ENCODE measurements at places on chromosomes 16 and 17. TPM values are rescaled to one million over a fixed set of nuclear protein-coding genes. Genes with fewer than 3 reads are reported as not detected.

Gene CLEC19A
- not detected for total RNA-seq

Gene MT1M
- 10.8 TPM for total RNA-seq

Gene RNF222
- not detected for total RNA-seq

Gene GPR142
- total RNA-seq, result 0.22 TPM

Gene OTOA
- not detected for total RNA-seq

Gene UMOD
- 9.6 TPM for total RNA-seq

Gene DCXR
- 51.3 TPM for total RNA-seq

Gene WWP2
- total RNA-seq, result 35.4 TPM

Gene KRTAP9-9
- total RNA-seq, result not detected

Gene PEMT
- total RNA-seq, result 25.8 TPM

- H3K4me1 ChIP-seq, result peaks cover 42% of the 10 kb centered on the region
- DNase-seq, result no peak
- no peak overlapping the region for H3K4me3 ChIP-seq
- no peaks in the 10 kb centered on the region for H3K27me3 ChIP-seq
Observed at GRCh38 chr17:78761789-78762406, 20.2 kb downstream of the CYTH1 start.

GRCh38 chr16:31464348-31464769 is 5.1 kb downstream of the ARMC5 start:
- H3K27me3 ChIP-seq, result no peaks in the 10 kb centered on the region
- no peak overlapping the region for H3K27ac ChIP-seq
- peaks cover 9% of the 10 kb centered on the region for H3K36me3 ChIP-seq
- no peak for DNase-seq
- no peaks in the 10 kb centered on the region for H3K4me1 ChIP-seq
- no peak overlapping the region for H3K4me3 ChIP-seq

- H3K27ac ChIP-seq, result no peak overlapping the region
- no peaks in the 10 kb centered on the region for H3K4me1 ChIP-seq
- no peak overlapping the region for H3K4me3 ChIP-seq
- no peaks in the 10 kb centered on the region for H3K36me3 ChIP-seq
- no peaks in the 10 kb centered on the region for H3K27me3 ChIP-seq
Observed at GRCh38 chr17:73427198-73427597, 115.4 kb upstream of the CDC42EP4 start.

GRCh38 chr16:22874394-22874793 is 60.4 kb downstream of the HS3ST2 start:
- no peaks in the 10 kb centered on the region for H3K4me1 ChIP-seq
- H3K27ac ChIP-seq, result no peak overlapping the region
- no peak for DNase-seq
- no peak overlapping the region for H3K4me3 ChIP-seq
- H3K27me3 ChIP-seq, result no peaks in the 10 kb centered on the region
- no peaks in the 10 kb centered on the region for H3K36me3 ChIP-seq

- no peaks in the 10 kb centered on the region for H3K27me3 ChIP-seq
- no peaks in the 10 kb centered on the region for H3K36me3 ChIP-seq
- H3K4me3 ChIP-seq, result no peak overlapping the region
- no peak for DNase-seq
Observed at GRCh38 chr16:72854267-72854959, 193.5 kb downstream of the ZFHX3 start.

GRCh38 chr16:49701065-49701685 is 154.7 kb downstream of the ZNF423 start:
- no peak overlapping the region for H3K4me3 ChIP-seq
- no peaks in the 10 kb centered on the region for H3K36me3 ChIP-seq
- DNase-seq, result no peak
- no peaks in the 10 kb centered on the region for H3K27me3 ChIP-seq
- no peaks in the 10 kb centered on the region for H3K4me1 ChIP-seq

- no peaks in the 10 kb centered on the region for H3K27me3 ChIP-seq
- no peaks in the 10 kb centered on the region for H3K36me3 ChIP-seq
- no peak overlapping the region for H3K4me3 ChIP-seq
- no peak for DNase-seq
- no peak overlapping the region for H3K27ac ChIP-seq
- no peaks in the 10 kb centered on the region for H3K4me1 ChIP-seq
Observed at GRCh38 chr16:15573274-15573895, 69.6 kb downstream of the MARF1 start.

- no peak overlapping the region for H3K27ac ChIP-seq
- H3K4me1 ChIP-seq, result no peaks in the 10 kb centered on the region
- no peaks in the 10 kb centered on the region for H3K36me3 ChIP-seq
- H3K4me3 ChIP-seq, result no peak overlapping the region
- H3K27me3 ChIP-seq, result no peaks in the 10 kb centered on the region
Observed at GRCh38 chr16:55810451-55810961, 22.4 kb downstream of the CES1 start.

DNA sequence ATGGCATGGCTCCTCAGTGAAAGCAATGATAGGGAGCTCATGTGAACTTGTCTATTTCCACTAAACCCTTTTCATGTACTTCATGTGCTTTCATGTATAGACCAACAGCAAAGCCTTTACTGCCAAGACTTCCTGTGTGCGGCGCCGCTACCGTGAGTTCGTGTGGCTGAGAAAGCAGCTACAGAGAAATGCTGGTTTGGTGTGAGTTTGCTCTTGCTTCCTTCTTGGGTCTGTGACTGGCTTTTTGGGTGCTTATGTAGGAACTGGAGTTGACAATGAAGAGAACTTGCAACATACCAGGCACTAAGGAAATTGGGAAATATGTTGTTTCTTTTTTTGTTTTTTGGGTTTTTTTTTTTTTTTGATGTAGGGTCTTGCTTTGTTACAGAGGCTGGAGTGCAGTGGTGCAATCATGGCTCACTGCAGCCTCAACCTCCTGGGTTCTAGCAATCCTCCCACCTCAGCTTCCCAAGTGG is 5.7 kb downstream of the SNX11 start:
- H3K27ac ChIP-seq, result no peak overlapping the region
- DNase-seq, result no peak
- peaks cover 6% of the 10 kb centered on the region for H3K4me1 ChIP-seq

GRCh38 chr17:64056269-64057005 is 36.0 kb upstream of the ICAM2 start:
- H3K27ac ChIP-seq, result peak overlapping the region; percentile 89
- no peak overlapping the region for H3K4me3 ChIP-seq
- H3K27me3 ChIP-seq, result no peaks in the 10 kb centered on the region
- peaks cover 42% of the 10 kb centered on the region for H3K4me1 ChIP-seq

DNA sequence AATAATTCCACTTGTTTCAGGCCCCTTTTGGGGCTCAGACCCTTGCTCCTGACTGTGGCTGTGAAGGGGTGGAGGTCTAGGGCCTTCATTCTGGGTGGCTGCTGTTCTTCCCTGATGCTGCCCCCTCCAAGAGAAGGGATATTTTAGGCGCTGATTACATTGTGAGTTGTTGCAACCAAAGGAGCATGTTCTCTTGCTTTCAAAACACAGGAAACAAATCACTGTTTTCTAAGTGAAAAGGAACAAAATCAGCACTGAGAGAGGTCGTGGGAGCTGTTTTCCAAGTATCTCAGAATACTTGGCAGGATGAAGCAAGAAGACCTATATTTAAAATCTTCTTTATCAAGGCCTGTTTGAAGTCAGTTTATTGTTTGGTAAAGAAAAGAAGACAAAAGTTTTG is 25.3 kb upstream of the SEC14L1 start:
- H3K27ac ChIP-seq, result no peak overlapping the region
- H3K36me3 ChIP-seq, result no peaks in the 10 kb centered on the region
- H3K4me1 ChIP-seq, result peaks cover 18% of the 10 kb centered on the region
- no peak for DNase-seq

GRCh38 chr16:9647981-9648701 is 534.1 kb downstream of the GRIN2A start:
- no peaks in the 10 kb centered on the region for H3K4me1 ChIP-seq
- no peaks in the 10 kb centered on the region for H3K36me3 ChIP-seq
- H3K4me3 ChIP-seq, result no peak overlapping the region
- DNase-seq, result no peak
- H3K27me3 ChIP-seq, result no peaks in the 10 kb centered on the region
- H3K27ac ChIP-seq, result no peak overlapping the region

DNA sequence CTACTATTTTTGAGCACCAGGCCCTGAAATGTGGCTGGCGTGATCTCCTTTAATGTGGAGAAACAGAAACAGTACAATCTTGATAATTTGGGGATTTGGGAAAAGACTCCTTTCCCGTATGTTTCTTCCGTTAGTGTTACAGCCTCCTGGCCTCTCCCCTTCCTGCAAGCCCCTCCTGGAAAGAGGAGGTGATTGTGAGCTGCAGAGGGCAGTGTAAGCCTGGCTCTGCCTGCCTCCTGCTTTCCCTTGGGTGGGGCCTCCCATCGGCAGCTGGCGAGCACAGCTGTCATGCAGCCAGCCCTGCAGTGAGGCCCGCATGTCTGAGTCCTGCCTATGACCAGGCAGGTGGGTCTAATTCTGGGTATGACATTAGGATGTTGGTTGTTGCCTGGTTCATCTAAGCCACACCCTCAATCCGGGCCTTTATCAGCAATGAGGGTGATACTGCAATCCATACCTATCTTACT is 48.7 kb upstream of the WSB1 start:
- peak; percentile 64 for DNase-seq
- peak overlapping the region; percentile 75 for H3K27ac ChIP-seq
- no peaks in the 10 kb centered on the region for H3K4me1 ChIP-seq
- no peak overlapping the region for H3K4me3 ChIP-seq

DNA sequence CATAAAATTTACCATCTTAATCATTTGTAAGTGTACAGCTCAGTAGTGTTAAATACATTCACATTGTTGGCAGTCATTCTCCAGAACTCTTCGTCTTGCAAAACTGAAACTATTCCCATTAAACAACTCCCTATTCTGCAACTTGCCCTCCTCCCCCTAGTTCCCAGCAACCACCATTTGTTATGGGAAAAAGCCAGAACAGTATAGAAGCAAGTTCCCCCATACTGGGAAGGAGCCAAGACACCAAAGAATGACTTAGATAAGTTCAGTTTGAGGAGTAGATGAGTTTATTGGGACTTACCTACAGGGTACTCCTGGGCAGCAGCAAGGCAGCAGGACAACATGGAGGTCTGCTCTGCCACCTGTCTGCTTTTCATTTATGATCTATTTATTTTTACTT is 39.3 kb upstream of the TEKT1 start:
- H3K27ac ChIP-seq, result no peak overlapping the region
- no peaks in the 10 kb centered on the region for H3K27me3 ChIP-seq
- DNase-seq, result no peak
- H3K4me1 ChIP-seq, result no peaks in the 10 kb centered on the region
- no peak overlapping the region for H3K4me3 ChIP-seq

- no peak overlapping the region for H3K27ac ChIP-seq
- no peaks in the 10 kb centered on the region for H3K36me3 ChIP-seq
- no peak for DNase-seq
- no peak overlapping the region for H3K4me3 ChIP-seq
- no peaks in the 10 kb centered on the region for H3K4me1 ChIP-seq
- no peaks in the 10 kb centered on the region for H3K27me3 ChIP-seq
Observed at GRCh38 chr17:73068322-73069153, 23.9 kb downstream of the SLC39A11 start.

DNA sequence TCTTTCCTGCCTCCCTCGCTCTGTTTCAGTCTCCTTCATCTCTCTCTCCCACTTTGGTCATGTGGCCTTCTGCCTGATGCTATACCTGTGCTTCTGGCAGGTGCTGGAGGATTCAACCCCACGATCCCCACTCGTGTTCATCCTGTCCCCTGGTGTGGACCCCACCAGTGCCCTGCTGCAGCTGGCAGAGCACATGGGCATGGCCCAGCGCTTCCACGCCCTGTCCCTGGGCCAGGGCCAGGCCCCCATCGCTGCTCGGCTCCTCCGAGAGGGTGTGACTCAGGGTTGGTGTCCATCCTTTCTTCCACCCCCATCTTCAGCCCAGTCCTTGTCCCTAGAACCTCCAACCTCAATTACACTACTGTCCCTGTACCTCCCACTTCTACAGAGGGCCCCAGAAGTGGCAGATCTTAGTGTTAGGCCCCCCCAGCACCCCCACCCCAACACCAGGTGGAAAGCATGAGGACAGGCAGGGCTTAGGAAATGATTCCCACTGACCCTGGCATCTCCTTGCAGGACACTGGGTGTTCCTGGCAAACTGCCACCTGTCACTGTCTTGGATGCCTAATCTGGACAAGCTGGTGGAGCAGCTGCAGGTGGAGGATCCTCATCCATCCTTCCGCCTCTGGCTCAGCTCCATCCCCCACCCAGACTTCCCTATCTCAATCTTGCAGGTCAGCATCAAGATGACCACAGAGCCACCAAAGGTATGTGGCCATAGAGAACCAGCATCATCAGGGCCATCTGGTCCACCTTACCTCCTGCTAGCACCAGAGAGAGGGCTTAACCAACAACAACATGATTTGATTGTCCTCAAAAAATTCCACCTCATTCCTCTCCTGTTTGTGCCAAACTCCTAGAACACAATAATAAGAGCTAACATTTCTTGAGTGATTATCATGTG is 9.7 kb upstream of the KDM6B start:
- no peaks in the 10 kb centered on the region for H3K4me1 ChIP-seq
- no peak overlapping the region for H3K4me3 ChIP-seq
- H3K27ac ChIP-seq, result no peak overlapping the region
- H3K27me3 ChIP-seq, result no peaks in the 10 kb centered on the region

DNA sequence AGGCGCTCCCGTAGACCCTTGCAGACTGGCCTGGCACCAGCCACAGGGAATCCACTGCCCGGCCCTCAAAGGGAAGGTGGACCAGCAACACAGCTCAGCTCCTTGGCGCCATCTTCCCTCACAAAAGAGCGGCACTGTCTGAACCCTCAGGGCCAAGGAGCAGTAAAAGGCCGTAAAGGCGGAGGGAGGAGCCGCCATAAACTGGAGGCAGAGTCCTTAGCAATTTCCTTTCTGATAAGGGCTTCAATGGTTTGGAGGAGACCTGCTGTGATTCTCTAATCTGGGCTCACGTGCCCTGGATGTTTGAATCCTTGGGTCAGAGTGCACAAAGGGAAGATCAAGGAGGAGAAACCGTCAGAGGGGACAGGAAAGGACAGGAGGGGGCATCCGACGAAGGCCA is 15.5 kb upstream of the AXIN2 start:
- DNase-seq, result no peak
- H3K36me3 ChIP-seq, result no peaks in the 10 kb centered on the region
- H3K27ac ChIP-seq, result no peak overlapping the region
- H3K27me3 ChIP-seq, result no peaks in the 10 kb centered on the region
- H3K4me3 ChIP-seq, result no peak overlapping the region
- H3K4me1 ChIP-seq, result no peaks in the 10 kb centered on the region

- H3K27ac ChIP-seq, result no peak overlapping the region
- H3K36me3 ChIP-seq, result no peaks in the 10 kb centered on the region
- H3K27me3 ChIP-seq, result no peaks in the 10 kb centered on the region
- no peaks in the 10 kb centered on the region for H3K4me1 ChIP-seq
Observed at GRCh38 chr17:80789356-80789902, 202.2 kb upstream of the CHMP6 start.

GRCh38 chr17:69880591-69881112 is 194.4 kb upstream of the KCNJ16 start:
- H3K4me1 ChIP-seq, result no peaks in the 10 kb centered on the region
- no peak overlapping the region for H3K4me3 ChIP-seq
- DNase-seq, result no peak
- H3K36me3 ChIP-seq, result no peaks in the 10 kb centered on the region
- H3K27ac ChIP-seq, result no peak overlapping the region

- DNase-seq, result no peak
- H3K4me1 ChIP-seq, result no peaks in the 10 kb centered on the region
- H3K27me3 ChIP-seq, result no peaks in the 10 kb centered on the region
- no peaks in the 10 kb centered on the region for H3K36me3 ChIP-seq
- no peak overlapping the region for H3K4me3 ChIP-seq
- no peak overlapping the region for H3K27ac ChIP-seq
Observed at GRCh38 chr16:28205117-28205899, 6.5 kb downstream of the XPO6 start.

Measured in pancreas (tissue), 10 donors.